ENCODE measurements at places on chromosomes 4 and X.
A peak's percentile ranks its signal among the peaks of the same experiment; 100 is the strongest.

DNA sequence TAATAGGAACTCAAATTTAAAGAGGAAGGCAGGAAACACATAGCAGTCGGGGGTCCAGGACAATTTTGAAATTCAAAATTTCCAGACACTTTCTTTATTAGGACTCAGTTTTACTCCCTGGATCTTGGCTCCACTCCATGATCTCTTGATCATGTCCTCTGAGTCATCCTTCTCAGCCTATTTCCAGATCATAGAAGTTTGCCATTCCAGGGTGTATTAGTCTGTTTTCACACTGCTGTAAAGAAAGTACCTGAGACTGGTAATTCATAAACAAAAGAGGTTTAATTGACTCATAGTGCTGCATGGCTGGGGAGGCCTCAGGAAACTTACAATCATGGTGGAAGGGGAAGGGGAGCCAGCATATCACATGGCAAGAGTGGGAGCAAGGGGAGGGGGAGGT, 564.7 kb upstream of the ACTRT1 start:
- DNase-seq: no peak

DNA sequence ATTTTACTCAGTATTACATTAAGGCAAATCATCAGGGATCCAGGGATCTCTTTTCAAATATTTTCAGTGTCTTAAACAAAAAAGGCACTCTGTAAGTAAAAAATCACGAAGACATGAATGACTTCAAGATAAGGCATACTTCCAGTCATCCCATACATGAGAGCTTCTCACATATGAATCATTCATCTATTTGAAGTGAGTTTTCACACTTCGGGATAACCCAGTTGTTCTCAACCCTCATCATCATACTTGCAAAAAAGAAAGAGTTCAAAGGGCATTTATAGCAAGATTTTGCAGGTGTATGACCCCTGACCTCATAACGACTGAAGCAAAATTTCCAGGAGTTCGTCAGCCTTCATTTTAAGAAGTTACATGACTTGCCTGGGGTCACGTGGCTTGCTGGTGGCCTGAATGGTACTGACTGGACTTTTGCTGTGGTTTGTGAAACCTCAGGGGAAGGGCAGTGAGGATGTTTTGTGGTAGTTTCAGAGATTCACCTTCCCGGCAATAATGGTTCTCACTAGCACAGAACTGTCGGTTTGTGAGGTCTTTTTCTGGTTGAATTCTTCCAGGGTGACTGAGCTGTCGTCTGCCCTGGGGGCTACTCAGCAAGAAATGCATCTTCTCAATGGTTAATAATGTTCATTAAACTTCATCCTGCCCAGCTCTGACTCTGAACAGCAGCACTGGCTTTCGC, 115.8 kb upstream of the SHISA3 start:
- no peak for DNase-seq

- DNase-seq: peak; percentile 10
Measured at GRCh38 chr4:134388351-134388750, 186.8 kb upstream of the PABPC4L start.

DNA sequence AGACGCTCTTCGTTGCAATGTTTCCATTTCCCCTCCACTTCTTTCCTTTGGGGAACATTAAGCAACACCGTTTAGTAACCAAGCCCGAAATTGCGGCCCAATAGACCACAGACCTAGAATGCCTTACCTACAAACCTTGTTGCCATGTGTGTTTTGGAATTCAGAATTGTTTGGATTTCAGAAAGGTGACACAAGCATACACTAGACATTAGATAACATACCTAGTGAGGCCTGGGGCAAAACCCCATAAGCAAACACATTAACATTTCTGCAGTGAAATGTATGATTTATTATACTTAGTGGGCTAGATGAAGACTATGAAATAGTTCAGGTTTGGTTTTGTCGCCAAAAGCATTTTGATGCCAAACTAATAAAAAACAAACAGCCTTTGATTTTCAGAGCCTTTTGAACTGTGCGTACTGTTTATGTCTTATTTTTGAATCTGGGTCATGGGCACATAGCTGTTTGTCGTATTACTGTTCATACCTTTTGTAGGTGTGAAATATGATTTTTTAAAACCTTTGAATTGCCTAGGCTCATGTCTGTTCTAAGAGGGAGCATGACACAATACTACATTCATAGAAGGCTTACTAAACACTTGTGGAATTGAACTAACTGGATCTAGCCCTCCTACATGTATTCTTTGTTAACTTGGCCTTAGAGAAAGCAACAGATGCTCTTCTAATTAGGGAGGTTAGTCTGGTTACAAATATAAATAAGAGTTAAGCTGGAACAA, 88.6 kb upstream of the TMEM164 start:
- DNase-seq: no peak

DNA sequence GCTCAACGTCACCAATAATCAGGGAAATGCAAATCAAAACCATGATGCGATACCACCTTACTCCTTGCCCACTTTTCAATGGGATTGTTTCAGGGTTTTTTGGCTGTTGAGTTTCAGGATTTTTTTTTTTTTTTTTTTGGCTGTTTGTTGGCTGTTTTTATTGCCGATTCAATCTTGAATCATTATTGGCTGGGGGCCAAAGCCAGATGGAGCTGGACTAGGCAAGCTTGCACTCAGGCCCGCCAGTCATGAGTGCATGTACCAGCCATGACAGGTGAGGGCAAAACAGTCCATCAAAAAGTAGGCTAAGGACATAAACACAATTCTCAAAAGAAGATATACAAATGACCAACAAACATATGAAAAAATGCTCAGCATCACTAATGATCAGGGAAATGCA, 13.3 kb downstream of the YIPF7 start:
- no peak for DNase-seq

- DNase-seq: peak; percentile 75
Measured at GRCh38 chrX:28625223-28625622, 38.0 kb downstream of the IL1RAPL1 start.

DNA sequence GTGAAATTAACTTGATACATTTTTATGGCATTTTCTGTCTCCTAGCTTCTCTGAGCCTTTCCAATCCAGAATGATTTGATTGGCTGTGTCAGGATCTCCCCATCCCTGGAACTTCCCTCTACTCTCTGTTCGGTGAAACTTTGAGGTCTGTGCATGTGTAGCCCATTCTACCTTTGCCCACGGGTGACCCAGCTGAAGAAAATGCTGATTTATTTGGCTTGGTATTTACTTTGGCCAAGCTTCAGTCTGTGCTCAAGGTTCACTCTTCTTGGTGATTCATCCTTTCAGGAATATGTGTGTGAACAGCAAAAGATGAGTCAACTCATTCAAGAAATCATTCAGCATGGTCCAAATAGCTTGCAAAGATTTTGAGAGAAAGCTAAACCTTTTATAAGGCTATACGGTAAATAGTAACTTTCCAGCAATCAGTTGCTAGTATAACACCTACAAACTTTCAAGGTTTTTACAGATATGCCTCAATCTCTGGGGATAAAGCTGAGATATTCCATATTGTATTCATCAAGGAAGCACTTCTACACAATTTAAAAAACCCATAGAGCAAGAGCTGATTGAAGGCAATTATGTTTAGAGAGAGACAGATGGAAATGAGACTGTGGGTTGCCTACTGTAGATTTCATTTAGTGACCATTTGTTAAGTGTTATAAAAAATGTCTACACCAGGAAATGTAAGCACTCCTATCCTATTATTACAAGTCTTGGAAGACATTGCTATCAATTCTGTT, 233.9 kb upstream of the CXXC4 start:
- no peak for DNase-seq

- no peak for DNase-seq
Measured at GRCh38 chr4:173128199-173128890, 40.3 kb upstream of the GALNT7 start.

GRCh38 chrX:13208281-13208935, 111.4 kb downstream of the ATXN3L start:
- no peak for DNase-seq

DNA sequence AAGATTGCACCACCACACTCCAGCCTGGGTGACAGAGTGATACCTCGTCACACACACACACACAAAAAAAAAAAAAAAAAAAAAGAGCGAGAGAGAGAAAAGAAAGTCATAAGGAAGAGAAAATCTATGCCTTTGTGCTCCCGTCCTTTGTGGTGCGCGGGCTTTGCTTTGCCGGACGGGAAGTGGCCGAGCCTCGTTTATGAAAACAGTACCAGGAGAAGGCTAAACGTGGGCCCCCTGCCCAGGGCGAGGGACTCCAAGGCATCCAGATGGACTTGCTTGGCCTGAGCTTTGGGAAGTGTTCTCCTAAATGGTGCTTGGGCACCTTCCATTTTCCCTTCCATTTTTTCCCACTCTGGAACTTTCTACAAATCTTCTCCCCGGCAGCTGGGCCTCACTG, 109.3 kb upstream of the LRPAP1 start:
- DNase-seq: no peak

DNA sequence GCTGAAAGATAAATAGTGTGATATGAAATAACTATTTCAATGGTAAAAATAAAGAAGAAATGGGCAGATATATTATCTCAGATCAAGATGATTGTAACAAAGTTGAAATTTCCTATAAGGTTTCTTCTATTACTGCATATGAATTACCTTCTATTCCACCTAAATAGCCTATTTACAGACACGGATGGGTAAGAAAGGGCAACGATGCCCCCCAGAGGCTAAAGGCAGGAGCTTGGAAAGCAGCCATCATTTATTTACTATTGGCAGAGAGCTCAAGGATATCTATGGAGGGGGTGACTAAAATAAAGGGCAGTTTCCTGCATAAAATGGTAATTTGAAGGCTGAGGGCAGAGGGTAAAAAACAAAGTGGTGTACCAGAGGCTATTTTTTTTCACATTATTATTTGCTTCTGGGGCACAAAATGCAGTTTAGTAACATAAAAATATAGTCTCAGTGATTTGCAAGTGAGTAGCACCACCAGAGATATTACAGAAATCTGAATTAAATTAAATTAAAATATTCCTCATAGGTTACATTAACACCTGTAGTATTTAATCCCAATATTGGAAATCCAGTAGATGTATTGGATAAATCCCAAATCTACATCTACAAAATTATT, 123.1 kb downstream of the BTC start:
- peak; percentile 68 for DNase-seq

- peak; percentile 44 for DNase-seq
Measured at GRCh38 chrX:118975831-118976598, 1.6 kb downstream of the LONRF3 start.

DNA sequence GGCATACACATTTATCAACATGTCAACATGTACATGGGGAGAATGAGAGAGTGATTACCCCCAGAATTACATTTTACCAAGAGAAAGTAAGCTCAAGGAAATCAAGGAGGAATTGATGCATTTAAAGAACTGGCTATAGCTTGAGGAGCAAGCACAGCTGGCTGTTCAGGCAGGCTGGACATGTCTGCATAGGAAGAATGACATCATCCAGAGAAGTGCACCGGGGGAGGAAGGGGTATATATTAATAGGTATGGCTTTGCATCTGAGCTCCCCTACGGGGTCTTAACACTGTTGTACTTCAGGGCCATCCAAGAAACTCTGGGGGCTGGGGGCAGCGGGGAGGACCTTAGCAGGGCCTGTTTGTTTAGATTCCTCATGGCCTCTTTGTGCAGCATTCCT, 222.4 kb upstream of the VCX start:
- no peak for DNase-seq

- no peak for DNase-seq
Measured at GRCh38 chrX:77455437-77455836, 8.2 kb downstream of the FGF16 start.

- DNase-seq: no peak
Measured at GRCh38 chr4:89528526-89529133, 221.0 kb upstream of the GPRIN3 start.

DNA sequence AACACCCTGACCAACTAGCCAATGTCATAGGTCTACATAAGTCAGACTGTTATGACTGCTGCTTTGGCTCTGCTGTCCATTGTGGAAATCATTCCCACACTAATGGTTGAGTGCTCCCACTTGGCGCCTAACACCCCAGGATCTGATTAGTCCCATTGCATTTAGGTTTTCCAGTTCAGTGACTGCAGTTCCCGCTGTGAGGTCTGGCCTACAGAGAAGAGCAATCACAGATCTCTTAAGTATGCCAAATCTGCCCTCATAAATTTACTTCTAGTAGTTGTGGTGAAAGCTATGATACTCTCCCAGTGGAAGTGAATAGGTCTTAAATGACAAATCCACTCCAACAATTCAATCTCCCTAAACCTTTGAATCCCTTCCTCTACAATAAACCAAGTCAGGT, 77.3 kb upstream of the IL2 start:
- no peak for DNase-seq

- DNase-seq: no peak
Measured at GRCh38 chrX:28542791-28543190, 44.5 kb upstream of the IL1RAPL1 start.

- DNase-seq: no peak
Measured at GRCh38 chr4:99943904-99944437, 2.4 kb downstream of the DNAJB14 start.

- DNase-seq: no peak
Measured at GRCh38 chr4:78510681-78511080, 40.9 kb upstream of the ANXA3 start.

GRCh38 chrX:48911412-48912182, at the start of gene SLC35A2:
Gene SLC35A2 (minus strand): TSS chrX:48911646. CDS start chrX:48911636, 10 bp downstream.
- DNase-seq: peak; percentile 86

- no peak for DNase-seq
Measured at GRCh38 chrX:65578346-65578745, 43.8 kb upstream of the LAS1L start.

DNA sequence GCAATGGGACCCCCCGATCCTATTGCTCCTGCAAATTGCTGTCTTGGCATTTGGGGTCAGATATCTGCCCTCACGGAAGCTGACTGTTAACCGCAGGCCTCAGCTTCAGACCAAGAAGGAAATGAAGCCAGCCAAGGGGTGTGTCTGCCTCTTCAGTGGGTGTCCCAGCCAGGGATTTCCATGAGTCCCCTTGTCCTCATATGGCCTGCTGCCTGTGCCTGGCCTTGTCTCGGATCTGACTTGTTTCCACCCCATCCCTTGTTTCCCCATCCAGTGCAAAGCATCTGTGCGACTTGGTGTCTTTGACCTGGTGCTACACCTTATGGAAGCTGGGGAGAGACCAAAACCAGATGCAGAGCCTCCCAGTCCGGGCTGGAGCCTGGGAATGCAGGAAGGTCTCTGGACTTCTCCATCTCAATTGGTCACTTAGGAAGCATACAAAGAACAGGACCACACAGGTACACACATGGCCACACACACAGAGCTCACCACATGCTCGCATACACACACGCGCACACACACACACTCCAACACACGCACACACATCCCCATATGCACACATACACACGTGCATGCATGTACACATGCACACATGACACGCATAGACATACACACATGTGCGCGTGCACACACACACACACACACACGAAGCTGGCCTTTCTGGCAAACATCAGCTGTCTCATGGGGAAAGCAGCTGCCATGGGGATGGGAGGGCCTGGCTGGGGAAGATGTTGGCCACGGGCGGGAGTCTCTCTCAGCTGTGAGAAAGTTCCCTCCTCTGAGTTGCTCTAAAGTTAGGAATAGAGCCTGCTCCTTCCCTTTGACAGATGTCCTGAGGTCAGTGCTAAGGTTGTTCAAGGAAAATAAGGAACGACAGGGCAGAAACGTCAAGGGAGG, 65.5 kb downstream of the CRMP1 start:
- DNase-seq: no peak

GRCh38 chrX:5807181-5807580, 421.5 kb downstream of the NLGN4X start:
- DNase-seq: no peak

- no peak for DNase-seq
Measured at GRCh38 chrX:37644381-37645305, 40.9 kb upstream of the XK start.

GRCh38 chrX:26922278-26922677, 540.9 kb downstream of the PPP4R3C start:
- no peak for DNase-seq

- no peak for DNase-seq
Measured at GRCh38 chrX:110877326-110877725, 81.7 kb upstream of the CHRDL1 start.

Measured in neural progenitor cell (in vitro differentiated cells).